Skeletal muscle cell (primary cell): ENCODE measurements at places on chromosomes 3 and 15.
A peak's percentile ranks its signal among the peaks of the same experiment; 100 is the strongest.

GRCh38 chr3:39207361-39208186, 15.2 kb upstream of the XIRP1 start:
- no peak for DNase-seq

DNA sequence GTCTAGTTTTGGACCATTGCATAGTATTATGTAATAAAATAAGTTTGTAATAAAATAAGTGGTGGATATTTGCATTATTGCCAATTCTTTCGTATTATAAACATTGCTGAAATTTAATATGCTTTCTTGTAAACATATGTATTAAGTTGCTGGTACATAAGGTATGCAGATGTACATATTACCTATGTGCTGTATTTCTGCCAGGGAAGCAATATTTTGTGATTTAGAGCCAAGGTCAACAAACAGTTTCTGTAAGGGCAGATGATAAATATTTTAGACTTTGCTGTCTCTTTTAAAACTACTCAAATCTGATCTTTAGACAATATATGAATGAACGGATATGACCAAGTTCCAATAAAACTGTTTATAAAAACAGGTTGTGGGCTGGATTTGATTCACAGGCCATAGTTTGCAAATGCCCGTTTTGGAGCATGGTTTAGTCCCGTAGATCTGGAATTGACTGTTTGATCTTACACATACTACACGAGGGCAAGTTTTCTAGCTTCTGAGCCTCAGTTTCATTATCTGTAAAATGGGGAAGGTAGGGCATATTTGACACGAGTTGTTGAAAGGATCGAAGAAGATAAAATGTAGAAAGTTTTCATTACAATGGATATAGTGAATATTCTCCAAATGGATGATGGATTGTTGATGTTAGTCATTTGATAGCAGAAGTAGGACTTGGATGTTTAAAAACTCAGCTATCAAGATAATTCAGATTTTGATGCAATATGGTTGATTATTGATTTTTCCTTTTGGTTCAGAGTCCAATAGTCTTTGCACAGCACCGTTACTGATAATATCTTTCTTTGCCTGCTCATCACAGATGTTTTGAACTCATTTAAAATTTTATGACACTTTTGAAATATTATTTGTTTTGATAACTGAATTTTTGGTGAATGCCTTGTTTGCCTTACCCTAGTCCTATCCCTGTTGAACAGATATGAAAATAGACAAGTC, 394.6 kb downstream of the FEZF2 start:
- no peak for DNase-seq

GRCh38 chr3:146387566-146387965, 81.8 kb downstream of the PLSCR2 start:
- DNase-seq, result no peak

DNA sequence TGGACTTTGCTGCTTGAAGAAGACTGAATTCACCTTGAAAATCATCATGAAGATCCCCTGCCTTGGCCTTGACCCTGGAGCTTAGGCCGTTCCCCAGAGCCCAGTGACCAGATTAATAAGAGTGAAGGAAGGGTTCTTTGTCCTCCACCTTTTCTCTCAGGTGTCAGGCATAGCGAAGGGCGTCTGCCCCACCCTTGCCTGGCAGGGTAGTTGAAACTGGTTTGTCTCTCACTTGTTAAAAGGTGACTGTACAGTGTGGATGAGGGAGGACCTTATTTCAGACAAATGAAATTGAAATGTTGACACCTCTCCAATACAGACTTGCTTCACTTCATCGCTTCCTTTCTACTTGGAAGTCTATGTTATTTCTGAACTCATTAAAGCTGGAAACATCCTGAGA, 223.7 kb upstream of the BHLHE40 start:
- no peak for DNase-seq

- no peak for DNase-seq
These were observed 42.3 kb upstream of the GALNT15 start for GRCh38 chr3:16132190-16132589.

DNA sequence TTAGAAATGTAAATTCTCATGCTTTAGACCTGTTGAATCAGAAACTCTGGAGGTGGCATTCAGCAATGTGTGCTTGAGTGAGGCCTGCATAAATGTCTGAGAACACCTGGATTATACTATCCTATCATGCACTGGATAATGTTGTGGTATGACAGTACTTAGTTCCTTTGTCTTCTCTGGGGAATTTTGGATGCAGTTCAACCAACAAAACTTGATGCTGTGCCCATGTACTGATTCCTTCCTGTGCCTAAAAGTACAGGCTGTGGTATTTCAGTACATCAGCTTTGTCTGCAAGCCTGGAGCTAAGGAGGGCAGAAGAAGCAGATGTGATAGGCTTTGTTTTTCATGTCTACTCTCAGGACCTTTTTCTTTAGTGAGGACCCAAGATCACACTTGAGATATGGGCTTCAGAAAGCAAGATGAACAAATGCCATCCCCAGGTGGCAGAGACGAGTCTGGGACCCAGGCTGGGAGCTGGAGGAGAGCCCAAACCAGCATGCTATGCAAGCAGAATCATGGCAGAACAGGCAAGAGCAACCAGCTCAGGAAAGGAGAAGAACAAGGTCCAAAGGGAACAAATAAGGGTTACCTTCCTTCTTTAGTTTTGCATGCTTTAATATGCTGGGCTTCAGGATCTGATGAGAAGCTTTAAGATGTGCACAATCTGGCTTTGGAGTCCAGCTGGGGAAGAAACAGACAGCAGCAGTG, 124.7 kb downstream of the MYRIP start:
- no peak for DNase-seq

DNA sequence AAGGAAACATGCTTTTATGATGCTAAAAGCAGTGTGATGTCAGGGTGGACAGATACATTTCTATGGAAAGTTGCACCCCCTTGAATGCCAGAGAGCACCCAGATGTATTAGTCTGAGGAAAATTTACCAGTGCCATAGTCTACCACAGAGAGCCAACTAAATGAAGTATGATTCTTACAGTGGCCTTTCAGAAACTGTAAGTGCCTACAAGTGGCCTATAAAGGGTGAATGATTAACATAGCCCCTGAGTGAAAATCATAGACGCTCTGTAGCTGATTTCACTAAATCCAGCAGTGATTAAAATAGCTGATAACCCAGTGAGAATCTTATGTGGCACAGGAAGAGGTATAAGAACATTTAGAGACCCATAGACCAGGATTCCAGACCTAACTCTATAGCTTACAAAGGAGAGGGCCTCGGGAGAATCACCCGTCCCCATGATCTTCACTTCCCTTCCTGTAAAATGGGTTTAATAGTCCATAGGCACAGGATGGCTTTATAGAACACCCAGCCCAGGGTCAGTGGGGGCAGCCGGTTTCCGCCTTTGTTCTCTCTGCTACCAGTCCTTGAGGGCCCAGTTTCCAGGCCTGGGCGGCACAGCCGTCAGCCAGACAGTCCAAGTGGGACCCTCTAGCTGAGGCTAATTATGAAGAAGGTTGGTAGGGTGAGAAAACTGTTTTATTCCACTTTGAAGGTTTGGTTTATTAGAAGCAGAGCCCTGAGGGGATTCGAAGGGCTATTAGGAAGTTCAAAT, 35.5 kb upstream of the CACNA2D3 start:
- no peak for DNase-seq

GRCh38 chr3:65745306-65745705, 293.4 kb downstream of the MAGI1 start:
- DNase-seq, result no peak

DNA sequence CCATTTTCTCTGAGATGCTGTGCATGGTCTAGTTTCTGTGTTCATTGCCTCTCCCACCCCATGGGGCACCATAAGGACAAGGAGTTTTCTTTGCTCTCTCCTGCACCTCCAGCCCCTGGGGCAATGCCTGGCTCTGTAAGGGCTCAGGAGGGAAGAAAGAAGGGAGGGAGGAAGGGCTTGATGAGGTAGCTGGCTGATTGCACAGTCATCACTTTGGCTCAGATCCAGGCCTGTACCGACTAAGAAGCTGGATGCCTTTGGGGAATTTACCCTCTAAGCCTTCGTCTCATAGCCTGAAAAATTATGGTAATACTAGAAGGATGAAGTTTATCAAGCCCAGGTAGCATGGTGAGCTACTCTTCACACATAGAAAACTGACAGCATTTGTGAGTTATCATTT, 382.9 kb downstream of the GABRG3 start:
- peak; percentile 59 for DNase-seq

DNA sequence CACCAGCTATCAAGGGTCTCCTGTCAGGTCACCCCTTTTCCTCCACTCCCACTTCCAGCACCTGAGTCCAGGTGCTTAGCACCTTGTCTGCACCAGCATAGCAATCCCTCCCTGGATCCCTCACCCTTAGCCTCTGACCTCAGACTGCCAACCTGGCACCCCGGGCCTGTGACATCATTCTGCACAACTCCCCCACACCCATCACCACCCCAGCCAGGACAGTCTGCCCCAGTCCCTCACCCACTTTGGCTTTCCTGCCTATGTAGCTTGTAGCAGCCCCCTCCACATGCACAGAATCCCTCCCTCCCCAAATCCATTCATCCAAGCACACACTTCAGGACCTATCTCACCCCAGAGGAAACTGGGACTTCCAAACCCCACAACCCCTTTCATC, 819 bp upstream of the PLXNB1 start:
- no peak for DNase-seq

DNA sequence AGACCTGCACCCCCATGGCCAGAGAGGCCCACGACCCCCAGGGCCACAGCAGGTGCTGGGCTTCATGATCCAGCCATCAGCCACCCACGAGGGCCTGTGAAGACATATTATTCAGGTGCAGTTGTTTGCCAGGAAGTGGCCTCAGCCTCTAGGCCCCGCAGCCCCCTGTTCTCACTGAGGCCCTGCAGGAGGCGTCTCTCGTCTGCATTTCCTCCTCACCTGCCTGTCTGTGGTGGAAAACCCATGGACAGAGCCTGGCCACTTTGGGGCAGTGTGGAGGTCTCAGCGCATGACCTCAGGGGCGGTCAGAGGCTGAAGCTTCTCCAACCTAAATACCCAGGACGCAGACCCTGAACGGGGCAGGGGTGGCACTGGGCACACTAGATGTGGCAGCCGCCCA, 18.6 kb downstream of the UROC1 start:
- DNase-seq, result no peak

DNA sequence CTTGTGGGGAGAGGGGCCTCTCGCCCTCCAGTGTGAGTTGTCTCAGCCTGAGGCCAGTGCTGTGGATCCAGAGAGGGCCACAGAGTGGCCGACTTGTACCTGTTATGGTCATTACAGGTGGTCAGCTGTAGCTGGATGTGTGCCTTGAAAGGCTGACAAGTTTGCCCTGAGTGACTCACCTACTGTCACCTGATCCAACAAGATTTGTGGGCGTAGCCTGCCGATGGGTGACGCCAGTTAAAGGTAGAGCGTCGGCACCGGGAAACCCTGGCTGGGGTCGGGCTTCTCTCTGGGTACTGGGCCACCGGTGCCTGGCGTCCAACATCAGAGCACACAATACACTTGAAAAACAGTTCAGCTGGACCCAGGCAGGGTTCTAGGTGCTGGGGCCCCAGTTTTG, 2.8 kb upstream of the ISG20 start:
- no peak for DNase-seq

DNA sequence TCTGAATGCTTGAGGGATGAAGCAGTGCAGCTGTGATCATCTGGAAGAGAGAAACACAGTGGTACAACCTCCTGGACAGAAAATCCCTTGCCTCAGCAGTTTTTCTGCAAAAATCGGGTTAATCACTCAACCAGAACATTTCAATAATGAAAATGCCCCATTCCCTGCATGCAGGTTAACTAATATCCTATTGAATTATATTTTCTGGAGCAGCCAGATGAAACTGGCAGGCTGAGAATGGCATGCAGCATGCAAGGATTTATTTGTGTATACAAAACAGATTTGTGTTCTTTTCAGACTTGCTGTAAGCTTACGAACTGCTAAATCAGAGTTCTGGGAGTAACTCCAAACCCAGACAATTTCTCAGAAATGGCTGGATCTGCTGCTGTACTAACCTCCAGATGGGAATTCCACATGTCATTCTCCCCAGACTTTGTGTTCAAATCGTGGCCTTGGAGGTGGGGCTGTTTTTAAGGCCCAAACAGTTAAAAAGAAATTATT, 39.1 kb downstream of the SLC9A9 start:
- DNase-seq, result no peak

DNA sequence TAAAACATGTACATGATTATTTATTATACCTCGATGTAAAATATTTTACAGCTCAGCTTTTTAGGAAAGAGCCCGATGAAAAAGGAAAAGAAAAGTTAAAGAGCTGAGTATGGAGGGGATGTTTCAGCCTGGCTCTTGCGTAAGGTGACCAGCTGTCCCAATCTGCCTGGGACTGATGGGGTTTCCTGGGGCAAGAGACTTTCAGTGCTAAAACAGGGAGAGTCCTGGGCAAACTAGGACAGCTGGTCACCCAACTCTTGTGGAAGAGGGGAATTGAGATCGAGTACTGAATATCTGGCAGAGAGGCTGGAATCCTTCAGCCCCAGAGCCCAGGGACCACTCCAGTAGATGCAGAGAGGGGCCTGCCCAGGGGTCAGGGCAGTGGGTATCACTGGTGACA, 21.0 kb downstream of the DUOX2 start:
- DNase-seq, result no peak

GRCh38 chr3:175965036-175965435, 1105.9 kb downstream of the NAALADL2 start:
- no peak for DNase-seq
